ENCODE measurements at places on chromosomes 5 and 9. TPM values are rescaled to one million over a fixed set of nuclear protein-coding genes. Genes with fewer than 3 reads are reported as not detected.

The SH3PXD2B gene
- 36.3 TPM for total RNA-seq

The SPARC gene
- total RNA-seq, result 1,783 TPM

The MAN1B1 gene
- 45.7 TPM for total RNA-seq

The PTGR1 gene
- 146 TPM for total RNA-seq

The PRXL2C gene
- total RNA-seq, result 24.6 TPM

The IPO11 gene
- total RNA-seq, result 145 TPM

The PIP5KL1 gene
- total RNA-seq, result 0.43 TPM

The BICD2 gene
- 43.8 TPM for total RNA-seq

The PCDHA8 gene
- under 0.01 TPM for total RNA-seq

All from thoracic aorta endothelial cell (primary cell).